Right lobe of liver (tissue), 6 donors: ENCODE measurements at places on chromosomes 4 and X.

- DNase-seq: no peak
Measured at GRCh38 chrX:50827996-50828395, 14.0 kb upstream of the SHROOM4 start.

- DNase-seq: no peak
Measured at GRCh38 chr4:91118597-91118996, 991.4 kb downstream of the CCSER1 start.

DNA sequence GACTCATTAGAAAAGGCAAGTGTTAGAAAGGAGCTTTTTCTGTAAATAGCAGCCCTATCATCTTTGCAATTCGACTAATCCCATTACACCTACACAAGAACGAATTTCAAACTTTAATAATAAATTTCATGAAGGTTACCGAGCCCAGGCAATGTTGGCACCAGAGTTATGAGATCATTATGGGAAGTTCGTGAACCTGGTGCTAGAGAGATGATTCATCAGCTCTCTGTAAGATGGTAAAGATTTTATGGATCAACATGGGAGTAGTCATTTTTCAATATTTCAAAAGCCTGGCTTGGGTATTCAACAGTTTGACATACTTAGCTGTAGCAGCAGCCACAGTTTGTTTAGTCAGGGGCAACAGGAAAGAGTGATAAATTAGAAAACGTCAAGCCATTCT, 35.8 kb downstream of the AMELX start:
- no peak for DNase-seq

DNA sequence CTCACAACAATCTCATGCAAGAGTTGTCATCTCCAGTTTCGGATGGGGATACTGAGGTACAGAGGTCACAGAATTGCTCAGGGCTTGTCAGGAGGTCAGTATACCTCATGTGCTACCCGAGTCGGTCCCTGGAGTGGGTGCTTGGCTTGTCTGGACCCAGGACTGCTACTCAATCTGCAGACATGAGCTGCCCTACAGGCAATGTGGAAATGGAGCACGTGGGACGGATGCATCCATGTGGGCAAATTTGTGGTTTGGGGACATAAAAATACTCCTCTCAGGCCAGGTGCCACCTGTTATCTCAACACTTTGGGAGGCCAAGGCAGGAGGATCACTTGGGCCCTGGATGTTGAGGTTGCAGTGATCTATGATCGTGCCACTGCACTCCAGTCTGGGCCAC, 15.8 kb downstream of the USP11 start:
- DNase-seq: no peak

GRCh38 chrX:73963682-73964081, 340.3 kb upstream of the ZCCHC13 start:
- peak; percentile 67 for DNase-seq

GRCh38 chrX:1239681-1240142, 27.3 kb upstream of the CRLF2 start:
- peak; percentile 67 for DNase-seq

- DNase-seq: no peak
Measured at GRCh38 chr4:126558596-126558995, 1074.2 kb upstream of the INTU start.

- no peak for DNase-seq
Measured at GRCh38 chr4:156983366-156983765, 11.8 kb upstream of the PDGFC start.

- no peak for DNase-seq
Measured at GRCh38 chr4:94497690-94498089, 45.9 kb downstream of the PDLIM5 start.

DNA sequence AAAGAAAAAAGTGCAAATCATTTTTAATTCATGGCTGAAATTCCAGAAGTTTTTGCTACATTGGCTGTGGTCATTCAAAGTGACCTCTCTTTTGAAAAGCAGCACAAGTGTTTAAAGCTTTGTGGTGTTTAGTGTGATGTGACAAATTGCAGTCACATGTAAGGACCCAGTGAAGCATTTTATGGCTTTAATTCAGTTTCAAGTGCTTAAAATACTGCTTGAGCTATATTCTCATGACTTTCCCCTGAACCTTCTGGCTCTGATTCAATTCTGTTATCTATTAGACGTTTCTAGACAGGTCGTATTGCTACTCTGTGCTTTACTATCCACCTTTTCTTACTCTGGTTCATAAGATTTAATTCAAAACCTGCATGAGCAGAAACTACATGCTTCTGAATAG, 105.8 kb downstream of the FAT4 start:
- no peak for DNase-seq

DNA sequence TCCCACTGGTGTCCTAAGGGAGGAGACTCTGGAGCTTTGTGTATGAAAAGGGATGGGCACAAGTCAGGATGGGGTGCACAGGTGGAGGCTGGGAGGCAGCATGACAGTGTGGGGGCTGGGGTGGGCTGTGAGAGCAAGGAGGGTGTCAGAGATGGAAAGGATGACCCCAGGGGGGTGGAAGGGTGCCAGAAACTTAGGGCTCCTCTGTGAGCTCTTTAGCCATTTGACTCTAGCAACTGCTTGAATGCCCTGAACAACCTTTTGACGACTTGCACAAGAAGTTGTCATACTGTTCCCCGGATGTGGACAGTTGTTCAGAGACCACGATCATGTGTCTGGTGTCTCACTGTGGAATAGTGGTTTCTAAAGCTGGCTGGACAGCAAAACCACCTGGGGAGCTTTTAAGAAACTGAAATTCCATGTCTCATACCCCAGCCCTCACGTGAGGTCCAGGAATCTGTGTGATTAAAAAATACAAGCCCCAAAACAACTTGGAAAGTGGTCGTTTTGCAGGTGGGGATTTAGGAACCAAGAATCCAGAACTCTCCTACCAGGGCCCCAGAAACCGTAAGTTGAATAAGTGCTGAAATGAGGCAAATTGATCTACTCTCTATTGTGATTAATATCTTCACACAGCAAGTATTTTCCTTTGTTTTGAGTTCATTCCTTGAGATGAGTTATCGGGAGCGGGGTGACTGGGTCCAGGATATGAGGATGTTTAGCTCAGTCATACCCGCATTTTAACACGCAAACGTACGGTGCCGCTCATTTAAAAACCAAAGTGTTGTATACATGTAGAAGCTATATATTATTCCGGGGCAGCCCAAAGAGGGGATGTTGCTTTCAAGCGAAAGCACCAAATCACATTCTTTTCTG, 3.4 kb downstream of the RHOH start:
- no peak for DNase-seq

GRCh38 chr4:167854881-167855280, 237.5 kb upstream of the ANXA10 start:
- DNase-seq: no peak

- DNase-seq: peak; percentile 61
Measured at GRCh38 chr4:8192748-8193738, 6.0 kb upstream of the SH3TC1 start.

GRCh38 chrX:140983730-140984129, 18.7 kb upstream of the SPANXB1 start:
- DNase-seq: no peak

DNA sequence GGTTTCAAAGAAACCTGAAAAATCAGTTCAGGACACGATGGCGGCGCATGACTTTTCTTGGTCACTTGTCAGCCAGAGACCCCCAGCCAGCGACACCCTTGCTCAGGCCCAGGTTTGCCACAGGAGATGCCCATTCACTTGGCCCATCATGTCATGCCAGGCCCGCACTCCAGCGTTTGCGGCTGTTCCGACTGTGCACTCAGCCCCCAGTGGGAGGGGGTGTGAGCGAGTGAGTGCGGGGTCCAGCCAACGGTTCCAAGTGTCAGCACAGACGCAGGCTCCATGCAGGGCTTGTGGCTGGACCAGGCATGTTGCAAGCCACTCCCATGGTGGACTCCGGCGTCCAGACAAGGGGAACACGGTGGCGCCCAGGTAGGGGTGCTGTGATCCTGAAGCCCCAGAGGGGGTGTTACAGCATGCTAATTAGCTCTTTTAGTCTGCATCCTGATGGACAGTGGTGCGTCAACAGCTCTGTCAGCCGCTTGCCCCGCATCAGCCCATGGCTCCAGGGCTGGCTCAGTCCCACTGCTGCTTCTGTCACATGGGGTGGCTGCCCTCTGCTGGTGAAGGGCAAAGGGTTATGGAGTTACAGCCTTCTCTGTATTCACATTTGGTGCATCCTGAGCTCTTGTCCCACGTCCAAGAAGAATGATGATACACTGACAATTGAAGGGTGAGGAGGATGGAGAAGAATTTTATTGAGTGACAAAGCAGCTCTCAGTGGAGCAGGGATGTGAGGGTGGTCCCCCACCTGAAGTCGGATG, 3.7 kb upstream of the MAEA start:
- no peak for DNase-seq

DNA sequence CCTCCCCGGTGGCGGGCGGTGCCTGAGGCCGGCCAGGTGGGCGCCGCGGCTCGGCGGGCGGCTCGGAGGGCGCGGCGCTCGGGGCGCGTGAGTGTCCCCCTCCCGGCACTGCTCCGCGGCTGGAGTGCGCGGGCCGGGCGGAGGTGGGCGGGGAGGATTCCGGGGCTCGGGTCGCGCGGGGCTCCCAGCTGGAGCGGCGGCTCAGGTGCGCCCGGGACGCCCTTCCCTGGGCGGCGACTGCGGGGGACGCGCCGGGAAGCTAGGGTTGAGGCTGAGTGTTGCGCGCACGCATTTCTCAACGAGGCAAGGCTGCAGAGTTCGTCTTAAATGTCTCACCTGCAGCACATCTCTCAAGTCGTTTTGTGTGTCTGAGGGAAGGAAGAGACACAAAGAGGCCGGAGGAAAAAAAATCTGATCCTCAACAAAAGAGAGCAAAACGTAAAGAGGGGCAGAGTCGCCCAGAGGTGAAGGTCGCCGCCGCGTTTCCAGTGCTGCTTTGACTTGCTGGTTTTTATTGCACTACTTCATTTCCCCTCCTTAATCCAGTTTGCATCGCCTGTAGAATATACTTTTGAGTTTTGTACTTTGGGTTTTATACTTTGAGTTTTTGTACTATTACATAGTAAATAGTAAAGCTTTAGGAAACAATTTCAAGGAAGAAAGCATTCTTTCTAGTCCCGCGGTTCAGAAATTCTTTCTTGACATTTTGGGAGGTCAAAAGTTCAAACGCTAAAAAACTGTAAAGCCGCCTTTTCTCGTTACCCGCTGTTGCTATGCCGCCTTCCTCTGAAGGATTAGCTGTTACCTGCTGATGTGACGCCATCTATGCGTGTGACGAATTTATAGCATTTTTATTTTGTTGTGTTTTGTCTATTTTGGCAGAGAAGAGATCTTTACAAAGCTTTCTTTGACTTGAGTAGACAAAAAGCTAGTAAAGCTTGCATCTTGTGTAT, 106.5 kb upstream of the STOX2 start:
- DNase-seq: no peak
